EL (cell line): ENCODE measurements at places on chromosomes 2 and 18.

- DNase-seq: no peak
These were observed 162.1 kb downstream of the MYCN start for GRCh38 chr2:16102358-16102975.

GRCh38 chr2:206962966-206963365, 23.6 kb downstream of the CPO start:
- DNase-seq: no peak

DNA sequence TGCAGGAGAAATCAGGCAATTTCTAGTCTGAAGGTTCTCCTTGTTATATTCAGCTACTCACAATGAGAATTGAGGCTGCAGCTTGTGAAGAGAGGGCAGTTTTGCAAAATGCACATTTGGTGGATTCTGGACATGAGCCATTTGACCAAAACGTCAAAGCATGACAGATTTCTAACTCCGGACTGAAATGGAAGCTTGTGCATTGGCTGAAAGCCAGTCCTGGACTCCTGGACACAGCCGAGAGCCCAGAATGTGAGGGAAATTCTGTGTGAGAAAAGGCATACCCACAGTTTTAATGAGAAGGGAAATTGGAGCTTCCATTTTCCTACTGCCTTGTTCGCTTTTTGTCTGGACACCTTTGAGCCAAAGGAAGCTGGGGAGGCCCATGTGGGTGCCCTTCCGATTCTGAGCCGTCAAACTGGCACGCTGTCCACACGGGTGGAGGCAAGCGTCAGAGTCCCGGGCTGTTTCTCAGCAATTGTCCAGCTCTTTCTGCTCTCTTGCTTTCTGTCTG, 23.7 kb upstream of the ROCK2 start:
- DNase-seq: no peak

- DNase-seq: no peak
These were observed 24.5 kb downstream of the ZC3H8 start for GRCh38 chr2:112230371-112230770.

- no peak for DNase-seq
These were observed 135.2 kb downstream of the RNF144A start for GRCh38 chr2:7052404-7052803.

- DNase-seq: no peak
These were observed 35.9 kb downstream of the ZFP36L2 start for GRCh38 chr2:43190311-43191052.

- no peak for DNase-seq
These were observed 162.8 kb downstream of the RBM43 start for GRCh38 chr2:151098841-151099240.

DNA sequence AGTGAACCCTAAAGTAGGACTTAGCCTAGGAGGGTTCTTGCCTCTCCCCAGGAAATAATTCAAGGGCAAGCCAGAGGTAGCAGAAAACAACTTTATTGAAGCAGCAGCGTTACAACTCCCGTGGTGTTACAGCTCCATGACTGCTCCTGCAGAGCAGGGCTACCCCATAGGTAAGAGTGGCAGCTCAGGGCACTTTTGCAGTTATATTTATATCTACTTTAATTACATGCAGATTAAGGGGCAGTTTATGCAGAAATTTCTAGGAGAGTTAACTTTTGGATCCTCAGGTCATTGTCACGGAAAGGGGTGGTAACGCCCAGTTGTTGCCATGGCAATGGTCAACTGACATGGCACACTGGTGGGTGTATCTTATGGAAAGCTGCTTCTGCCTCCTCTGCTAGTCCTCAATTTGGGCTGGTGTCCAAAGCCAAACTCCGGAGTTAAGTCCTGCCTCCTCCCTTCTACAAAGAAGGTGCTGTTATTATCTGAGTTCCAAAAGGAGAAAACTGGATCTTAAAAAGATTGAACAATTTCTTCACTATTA, 1413.0 kb downstream of the DSC3 start:
- DNase-seq: no peak

DNA sequence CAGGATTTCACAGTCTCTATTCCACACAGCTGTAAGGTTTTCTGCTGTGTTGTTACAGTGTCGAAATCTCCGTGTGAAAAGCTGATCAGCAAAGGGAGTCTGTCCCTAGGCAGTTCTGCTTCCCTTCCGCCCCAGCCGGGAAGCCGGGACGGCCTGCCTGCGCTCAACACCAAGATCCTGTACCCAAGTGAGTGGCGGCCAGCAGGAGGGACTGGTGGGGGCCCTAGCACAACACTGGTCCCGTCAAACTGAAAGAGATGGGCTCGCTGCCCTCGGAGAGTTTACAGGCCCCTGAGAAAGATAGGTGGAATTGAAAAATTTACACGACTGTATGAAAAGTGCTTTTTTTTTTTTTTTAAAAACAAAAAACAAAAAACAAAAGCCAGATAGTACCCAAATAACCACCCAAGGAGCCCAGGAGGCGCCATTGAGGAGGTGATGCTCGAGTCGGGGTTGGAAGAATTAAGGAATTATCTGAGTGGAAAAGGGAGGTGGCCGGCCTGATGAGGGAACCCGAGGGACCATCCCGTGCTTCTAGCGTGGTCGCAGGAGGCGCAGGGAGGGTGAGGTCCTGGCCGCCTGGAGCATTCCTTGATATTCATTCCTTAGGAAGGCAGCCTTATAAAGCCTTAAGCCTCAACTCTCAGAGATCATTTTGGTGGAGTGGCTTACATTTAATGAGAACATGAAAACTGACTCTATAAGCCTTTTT, 96.7 kb downstream of the DGKD start:
- no peak for DNase-seq

DNA sequence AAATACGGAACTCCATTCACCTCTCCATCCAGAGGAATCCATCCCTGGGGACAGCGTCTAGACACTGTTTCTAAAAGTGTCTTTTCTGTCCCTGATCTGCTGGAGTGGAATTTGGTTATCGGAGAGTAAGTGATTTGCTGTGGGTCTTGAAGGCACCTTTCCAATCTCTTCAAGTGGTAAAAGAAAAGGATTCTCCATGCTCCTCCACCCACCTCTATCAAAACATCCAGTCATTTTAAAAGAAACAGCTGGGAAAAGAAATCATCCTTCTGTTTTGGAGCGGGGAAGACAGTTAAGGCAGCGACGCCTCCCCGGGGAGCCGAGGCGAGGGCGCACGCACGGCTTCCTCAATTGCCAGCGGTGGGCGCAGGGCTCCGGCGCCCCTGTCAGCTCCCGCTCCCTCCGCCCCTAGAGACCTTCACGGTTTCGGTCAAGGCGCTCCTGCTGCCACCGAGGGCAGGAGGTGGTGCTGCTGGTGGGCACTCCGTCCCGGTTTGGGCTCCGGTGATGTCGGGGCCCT, 547 bp downstream of the SLC35F5 start:
- no peak for DNase-seq

DNA sequence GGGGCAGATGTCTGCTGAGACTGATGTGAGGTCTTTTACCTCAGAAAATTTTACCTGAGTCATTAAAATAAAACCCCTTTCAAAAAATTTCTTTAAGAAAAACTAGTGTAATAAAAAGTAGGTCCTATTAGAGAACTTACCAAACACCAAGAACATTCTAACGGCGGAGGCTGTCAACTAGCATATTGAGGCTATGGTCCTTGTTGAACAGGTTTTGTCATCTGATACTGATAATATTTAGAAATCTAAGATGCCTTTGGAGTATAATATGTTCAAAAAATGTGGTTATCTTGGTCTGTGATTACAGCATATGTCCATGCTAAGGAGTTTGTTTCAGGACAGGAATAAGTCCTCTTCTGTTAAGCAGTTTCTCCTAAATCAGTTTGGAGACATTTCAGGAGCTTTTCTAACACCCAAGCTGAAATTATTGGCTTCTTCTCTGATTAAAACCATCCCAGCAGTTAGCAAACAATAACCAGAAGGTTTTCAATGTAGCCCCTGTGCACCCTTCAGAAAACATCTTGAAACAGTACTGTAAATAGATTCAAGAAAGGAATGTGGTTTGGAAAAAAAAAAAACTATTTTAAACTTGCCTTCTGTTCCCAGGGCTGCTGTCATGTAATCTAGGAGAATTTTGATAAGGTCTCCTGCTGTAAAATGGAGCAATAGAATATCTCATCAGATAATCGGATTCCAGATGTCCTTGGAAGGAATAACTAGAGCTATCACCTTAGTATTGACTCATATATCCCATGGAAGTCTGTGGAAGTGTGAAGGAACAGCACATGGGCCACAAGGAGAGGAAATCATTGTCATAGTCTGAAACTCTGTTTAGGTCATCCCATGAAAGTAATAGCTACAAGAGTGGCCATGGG, 58.7 kb upstream of the B3GNT2 start:
- DNase-seq: no peak

DNA sequence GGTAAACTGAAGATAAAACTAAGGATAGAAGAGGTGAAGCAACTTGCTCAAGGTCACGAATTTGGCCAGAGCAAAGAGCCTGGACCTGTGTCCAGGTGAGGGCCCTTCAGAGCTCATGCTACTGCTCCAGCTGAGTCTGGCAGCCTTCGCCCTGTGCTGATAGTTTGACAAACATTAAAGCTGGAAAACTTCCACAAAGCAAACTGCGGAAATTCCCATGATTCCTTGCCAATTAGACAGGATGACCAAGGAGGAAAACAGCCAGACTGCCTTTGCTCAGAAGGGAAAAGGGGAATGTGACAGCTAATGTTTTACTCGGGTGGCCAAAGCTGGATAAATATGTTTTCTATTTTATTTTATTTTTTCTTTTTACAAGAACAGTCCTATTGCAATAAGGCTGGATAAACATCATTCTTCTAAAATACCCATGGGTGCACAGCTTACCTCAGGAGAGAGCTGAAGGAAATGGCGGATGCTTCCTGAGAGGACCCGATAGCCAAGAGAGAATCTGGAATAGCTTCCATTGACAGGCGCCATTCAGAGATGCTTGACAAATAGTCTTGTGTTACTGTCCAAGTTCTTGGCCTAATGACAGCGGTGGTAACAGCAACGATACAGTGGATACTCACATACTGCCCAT, 5.3 kb upstream of the CTAGE1 start:
- peak; percentile 18 for DNase-seq

- no peak for DNase-seq
These were observed 198.4 kb downstream of the GALR1 start for GRCh38 chr18:77448046-77448445.

GRCh38 chr2:55133467-55134315, 83.4 kb upstream of the RTN4 start:
- DNase-seq: peak; percentile 85

DNA sequence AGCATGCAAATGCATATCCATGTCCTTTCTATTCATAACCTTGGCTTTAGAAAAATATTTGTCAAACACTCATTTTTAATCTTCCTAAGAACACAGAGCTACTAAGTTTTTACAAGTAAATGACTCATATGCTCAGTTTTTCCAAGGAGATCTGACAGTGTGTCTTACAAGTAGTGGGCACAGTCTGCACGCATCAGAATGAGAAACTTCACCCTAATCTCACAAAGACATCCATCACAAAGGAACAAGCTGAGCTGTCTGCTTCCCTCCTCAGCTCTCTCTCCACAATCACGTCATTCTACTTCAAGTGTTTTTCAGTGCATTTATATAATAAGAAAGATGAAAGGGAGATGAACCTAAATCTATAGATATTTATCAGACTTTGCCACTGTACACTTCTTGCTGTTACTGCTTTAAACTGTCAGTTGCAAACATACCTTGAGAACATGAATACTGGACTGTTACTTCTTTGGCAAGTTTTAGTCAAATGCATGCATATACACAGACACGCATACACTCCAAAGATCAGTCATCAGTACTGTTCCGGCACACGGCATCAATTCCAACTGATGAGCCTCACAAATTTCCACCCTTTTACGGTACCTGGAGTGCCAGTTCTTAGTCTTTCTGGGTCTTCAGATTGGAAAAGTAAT, 75.7 kb downstream of the RBMS1 start:
- peak; percentile 87 for DNase-seq

GRCh38 chr2:82780050-82780449, 1679.0 kb downstream of the SUCLG1 start:
- DNase-seq: peak; percentile 17

DNA sequence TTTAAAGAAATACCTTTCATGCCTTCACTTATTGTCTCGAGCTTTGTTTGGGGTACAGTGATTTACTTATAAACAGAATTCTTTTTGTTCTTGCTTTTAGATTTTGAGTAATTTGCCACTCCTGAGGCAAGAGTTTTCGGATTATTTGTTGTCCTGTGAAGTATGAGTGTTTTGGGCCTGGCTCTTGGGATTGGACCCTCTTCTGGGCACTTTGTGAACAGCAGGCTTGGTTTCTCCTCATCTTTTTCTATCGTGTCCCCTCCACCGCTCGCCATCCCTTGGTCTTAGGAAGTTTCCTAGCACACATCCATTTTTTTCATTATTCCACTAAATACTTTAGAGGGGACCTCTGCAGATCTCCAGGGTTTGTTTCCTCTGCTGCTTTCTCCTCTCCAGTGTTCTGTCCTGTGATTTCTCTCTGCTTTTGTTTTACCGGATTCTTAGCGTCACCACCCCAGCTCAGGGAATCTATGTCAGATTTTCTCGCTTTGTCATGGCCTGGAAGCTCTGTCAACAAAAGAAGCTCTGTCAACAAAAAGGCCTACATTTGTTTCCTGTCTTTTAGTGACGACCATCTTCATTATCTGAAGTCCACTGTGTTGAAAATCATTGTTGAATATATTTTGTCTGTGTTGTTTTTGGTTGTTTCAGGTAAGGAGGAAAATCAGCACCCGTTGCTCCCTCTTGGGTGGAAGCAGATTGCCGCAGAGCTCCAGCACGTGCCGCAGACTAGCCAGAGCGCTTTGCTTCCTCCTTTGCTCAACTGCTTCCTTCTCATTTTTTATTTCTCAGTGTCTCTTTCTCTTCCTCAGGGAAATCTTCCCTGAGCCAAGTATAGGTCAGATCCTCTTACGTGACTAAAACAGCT, 27.8 kb downstream of the ANKRD62 start:
- DNase-seq: no peak

DNA sequence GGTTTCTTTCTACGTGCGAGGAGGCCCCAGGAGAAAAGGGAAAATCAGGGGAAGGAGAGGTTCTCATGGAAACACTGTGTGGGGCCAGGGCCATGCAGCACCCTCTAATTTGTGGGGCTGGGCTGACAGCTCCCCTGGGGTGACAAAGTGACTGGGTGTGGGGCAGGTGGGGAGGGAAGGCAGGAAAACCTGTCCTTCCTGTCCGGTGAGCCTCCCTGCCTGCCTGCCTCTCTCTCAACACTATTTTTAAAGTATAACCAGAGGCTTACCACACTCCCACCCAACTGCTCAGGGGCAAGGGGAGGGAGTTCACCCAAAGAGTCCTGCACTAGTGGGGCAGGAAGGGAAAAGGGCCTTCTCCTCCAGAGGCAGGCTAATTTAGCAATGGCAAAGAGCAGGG, 10.5 kb upstream of the EPAS1 start:
- no peak for DNase-seq

DNA sequence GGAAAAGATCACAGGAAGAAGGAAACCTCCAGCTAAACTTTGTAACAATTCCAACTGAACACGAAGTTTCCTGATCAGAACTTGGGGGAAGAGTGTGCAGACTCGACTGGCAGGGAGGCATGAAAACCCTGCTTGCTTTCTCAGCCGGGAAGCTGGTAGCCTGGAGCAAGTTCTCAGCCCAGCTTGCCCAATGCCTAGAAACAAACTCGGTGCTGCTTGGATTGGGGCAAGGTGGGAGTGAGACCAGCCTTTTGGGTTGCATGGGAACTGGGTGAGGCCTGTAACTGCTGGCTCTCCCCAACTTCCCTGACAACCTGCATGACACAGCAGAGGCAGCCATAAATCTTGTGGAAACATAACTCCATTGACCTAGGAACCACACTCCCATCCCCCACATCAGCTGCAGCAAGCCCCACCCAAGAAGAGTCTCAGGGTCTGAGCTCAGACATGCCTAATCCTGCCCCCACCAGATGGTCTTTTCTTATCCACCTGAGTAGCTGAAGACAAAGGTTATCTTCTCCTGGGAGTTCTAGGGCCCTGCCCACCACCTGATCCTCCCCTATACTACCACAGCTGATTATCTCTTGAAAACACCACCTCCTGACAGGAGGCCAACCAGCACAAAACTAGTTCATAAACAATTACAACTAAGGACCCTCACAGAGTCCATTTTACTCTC, 1859.7 kb upstream of the CELF4 start:
- no peak for DNase-seq
